ENCODE measurements at places on chromosomes 2 and 18.
A peak's percentile ranks its signal among the peaks of the same experiment; 100 is the strongest.

DNA sequence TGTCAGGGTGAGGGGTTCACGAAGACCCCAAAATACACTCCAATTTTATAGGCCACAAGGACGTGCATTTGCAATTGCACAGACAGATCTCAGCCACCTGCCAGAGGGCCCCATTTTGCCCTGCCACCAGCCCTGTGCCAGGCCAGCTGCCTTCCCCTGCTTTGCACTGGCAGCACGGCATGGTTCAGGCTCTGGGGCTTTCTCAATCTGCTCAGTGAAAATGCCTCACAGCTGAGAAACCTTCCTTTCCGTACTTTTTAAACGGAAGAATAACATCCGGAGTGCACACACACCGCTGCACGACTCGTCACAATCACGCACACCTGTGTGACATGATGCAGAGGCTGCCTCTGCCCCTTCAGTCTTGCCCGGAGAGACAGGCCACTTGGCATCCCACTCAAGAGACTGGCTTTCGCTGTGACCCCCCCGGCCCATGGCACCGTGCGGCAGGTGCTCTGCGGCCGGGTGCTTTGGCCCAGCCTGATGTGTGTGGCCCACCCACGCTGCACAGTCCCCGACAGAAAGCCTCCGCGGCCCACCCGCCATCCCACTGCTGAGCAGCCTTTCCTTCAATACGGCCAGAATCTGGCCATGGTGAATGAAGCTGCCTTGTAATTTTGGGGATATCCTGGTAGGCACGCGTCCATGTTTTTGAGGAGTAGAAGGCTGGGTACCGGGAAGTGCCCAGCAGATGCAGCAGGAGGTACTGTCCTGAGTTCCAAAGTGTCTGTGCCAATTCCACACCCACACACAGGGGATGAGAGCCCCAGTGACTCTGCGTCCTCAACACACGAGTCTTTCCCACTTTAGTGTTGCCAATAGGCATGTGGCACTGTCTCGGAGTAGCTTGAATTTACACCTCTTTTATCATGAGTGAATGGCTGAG is 88.8 kb downstream of the USP40 start:
- DNase-seq, result no peak

DNA sequence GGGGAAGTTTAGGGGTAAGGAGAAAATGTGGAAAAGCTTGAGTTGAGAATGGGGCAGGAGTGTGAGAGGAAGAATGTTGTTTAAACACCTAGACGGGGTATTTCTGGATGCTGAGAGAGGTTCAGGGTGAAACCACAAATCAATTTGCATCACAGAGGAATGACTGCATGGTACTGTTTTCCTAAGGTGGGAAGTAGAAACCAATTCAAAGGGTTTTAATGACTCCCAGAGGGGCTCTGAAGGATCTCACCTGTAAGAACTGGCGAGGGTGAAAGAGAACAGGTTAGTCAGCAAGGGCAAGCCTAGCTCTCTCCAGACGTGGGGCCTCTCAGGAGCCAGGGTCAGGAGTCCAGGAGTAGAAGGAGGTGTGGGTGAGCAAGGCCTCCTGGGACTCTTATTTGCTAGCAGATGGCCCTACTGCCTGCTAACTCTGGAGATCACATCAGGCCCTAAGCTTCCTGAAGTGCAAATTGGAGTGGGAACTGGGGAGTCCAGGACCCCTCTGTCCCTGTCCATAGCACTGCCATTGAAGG is 133.0 kb upstream of the CELF4 start:
- no peak for DNase-seq

GRCh38 chr2:25897506-25897905 is 19.2 kb upstream of the ASXL2 start:
- DNase-seq, result no peak

DNA sequence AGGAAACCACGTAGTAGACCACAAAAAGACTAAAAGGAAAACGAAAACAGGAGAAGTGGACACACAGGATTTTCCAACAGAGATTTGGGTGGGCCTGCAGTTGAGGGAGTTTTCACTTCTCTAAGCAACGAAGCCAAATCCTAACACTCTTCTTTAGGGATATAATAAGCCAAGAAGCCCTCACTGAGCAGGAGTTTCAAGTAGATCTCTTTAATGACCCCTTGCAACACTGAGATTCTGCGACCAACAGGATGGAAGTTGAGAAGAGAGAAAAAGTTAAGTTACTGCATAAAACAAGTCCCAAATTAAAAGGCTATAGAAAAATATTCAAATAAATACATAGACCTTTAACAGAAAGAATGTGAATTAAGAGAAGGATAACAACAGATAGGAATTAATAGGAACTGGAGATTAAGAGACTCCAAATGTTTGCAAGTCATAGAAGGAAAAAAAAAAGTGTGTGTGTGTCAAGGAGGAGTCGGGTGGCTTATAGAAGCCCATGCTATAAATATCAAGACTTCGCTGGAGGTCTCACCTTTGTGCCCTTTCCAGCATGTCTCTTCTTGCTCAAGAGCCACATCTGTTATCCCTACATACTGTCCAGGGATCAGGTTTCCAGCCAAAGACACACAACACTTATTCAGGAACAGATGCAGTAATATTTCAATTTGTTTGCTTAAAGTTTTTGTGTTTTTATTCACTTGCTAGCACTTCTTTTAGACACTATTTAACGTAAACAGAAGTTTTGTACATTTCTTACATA is 69.4 kb upstream of the ARHGAP28 start:
- DNase-seq, result no peak

DNA sequence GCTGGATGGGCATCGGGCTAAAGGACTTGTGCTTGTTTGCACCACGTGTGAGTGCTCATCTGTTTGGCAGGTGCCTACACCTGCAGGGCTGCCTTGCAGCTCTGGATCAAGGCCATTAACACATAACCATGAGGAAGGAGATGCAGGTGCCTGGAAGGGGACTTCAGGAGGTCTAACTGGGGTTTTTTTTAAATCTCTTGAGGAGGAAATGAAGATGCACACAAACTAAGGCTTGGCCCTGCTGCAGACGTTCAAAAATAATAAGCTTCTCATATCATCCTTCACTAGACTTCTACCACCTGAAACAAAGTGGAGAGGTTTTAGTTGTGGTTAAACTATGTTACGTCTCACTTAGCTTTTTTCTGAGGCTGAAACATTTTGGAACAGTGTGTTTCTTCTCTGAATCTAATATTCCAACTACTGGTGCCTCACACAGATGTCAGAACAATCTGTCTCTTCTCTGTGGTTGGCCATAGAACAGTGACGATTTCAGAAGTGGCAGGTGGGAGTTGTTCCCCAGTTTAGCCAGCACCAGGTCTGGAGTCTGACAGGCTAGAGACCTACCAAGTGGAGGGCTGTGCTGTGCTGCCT is 36.5 kb downstream of the BCL2L11 start:
- no peak for DNase-seq

DNA sequence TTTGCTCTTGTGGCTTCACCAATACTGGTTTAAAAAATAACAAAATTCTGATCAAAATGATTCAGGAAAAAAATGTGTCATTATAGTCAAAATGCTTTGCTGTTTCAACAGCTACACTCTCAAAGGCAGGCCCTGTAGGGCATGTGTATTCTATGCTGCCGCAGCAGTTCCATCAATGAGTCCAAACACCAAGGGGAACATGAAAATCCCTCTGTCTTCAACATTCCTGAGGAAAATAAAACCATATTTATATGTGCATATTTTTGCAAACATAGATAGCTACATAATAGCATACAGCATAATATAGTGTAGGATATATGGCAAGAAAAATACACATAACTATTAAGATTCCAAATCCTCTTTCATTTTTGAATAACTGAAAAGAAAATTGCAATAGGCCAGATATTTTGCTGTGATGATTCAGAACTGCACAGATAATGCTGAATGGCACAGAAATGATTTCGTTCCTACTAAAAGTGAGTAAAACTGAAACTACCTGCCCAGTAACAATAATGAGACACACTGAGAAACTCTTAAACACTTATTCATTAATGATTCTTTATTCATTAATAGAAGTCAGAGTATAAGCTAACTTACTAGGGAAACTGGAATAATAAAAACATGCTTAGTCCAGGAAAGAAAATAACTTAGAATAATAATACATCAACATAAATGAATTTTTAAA is 343.8 kb downstream of the SUCLG1 start:
- DNase-seq, result no peak

GRCh38 chr18:26700728-26701127 is 152.4 kb upstream of the KCTD1 start:
- no peak for DNase-seq

DNA sequence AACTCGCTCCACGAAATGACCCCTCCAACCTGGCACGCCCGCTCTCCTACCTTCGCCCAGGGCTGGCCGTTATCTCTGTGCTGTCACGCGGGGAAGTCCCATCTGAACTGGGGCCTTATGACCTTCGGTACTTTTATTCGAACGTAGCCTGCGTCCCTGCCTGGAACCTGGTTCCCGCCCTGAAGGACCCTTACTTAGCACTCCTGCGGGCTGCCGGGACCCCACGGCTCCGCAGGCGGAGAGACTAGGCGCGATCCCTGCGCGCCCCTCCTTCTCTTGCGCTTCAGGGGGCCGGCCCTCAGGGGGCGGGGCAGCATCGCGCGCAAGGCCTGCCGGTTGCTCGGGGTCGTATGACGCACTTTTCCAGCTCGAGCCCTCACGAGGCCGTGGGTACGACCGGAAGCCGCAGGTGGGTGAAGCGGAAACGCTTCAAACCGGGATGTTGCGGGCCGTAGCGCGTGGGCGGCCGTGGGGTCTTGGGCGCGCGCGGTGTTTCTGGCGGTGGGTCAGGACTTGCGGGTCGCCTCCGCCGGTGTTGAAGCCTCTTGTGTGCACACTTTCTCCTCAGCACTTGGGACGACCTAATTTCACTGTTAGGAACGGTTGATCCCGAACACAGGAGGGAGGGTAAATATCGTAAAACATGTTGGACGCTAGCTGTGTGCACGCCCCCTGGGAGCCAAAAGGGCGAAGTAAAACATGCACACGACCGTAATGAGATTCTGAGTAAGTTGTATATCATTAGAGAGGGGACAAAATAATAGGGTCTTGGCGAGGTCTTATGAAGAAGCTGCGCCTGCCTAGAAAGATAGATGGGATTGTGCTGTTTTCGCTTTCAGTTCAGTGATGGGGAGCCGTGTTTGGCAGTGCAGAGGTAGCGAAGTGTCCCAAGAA is at the start of the genes LIPT1 and TSGA10:
Gene LIPT1, plus strand, starts transcription at position 325 of the 894 bp plus-strand sequence. CDS start 6,991 bp downstream, outside the sequence.
Gene TSGA10, minus strand, starts transcription at position 300 of the 894 bp plus-strand sequence. CDS start 45,503 bp downstream, outside the sequence.
- peak; percentile 90 for DNase-seq

- no peak for DNase-seq
Measured at GRCh38 chr18:79578396-79579260, 101.0 kb upstream of the CTDP1 start.

DNA sequence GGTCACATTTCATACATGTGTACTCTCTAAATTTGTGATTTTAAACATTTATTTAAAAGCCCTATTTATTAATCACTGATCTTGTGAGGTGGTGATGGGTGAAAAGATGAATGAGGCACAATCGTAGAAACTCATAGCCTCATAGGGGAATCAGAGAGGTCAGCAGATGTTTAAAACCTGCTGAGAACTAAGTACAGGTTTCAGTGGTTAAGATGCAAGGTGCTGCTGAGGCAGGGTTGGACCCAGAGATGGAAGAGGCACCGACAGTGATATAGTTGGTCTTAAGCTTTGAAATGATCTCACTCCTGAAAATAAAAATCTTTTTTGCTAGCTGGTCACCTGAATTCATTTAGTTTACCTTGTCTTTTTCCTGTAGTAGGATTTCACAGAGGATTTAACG is 49.6 kb downstream of the LINC00305 start:
- DNase-seq, result no peak

GRCh38 chr2:10740226-10740625 is 18.8 kb downstream of the ATP6V1C2 start:
- no peak for DNase-seq

GRCh38 chr2:158772306-158773078 is 22.6 kb upstream of the DAPL1 start:
- DNase-seq, result no peak

DNA sequence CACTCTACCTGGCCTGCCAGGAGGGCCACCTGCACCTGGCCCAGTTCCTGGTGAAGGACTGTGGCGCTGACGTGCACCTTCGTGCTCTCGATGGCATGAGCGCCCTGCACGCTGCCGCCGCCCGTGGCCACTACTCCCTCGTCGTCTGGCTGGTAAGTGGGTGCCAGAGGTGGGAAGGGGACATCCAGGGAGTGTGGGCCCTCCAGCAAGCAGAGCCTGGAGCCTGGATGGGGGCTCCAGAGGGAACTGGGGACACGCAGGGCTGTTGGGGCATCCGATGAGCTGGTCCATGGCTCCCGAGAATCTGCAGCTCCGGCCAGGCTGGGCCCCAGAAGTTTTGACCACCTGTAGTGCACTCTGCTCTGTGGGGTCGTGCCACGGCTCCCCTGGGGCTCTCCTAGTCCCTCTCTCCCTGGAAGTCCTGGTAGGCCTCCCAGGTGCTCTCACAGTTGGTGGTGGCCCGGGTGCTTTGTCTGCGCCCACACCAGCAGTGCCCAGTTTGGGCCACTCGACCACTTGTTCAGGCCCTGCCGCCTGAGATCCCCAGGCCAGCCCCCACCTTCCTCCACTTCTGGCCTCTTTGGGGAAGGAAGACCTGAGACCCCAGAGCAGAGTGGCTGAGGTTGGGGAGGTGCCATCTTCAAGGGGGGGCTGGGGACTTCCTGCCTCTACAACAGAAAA is 4.7 kb downstream of the ESPNL start:
- no peak for DNase-seq

DNA sequence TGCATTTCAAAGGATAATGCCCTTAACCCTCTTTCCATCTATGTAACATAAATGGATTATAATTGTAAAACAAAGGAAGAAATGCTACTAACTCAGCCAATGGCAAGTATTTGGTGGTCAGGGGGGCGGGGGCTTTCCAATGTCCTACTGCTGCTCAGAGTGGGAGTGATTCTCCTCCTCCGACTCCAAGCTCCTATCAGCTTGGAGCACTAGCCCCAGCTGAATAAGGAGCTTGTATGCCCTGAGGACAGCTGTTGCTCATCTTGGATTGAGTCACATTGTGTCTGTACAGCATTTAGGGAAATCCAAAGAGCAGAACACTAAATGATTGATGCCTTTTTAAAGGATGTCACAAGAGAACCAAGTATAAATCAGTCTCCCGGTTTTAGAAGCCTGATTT is 105.6 kb upstream of the ZNF521 start:
- no peak for DNase-seq

- no peak for DNase-seq
Measured at GRCh38 chr18:79374408-79375171, 21.1 kb upstream of the NFATC1 start.

GRCh38 chr2:41741951-41742595 is 305.7 kb upstream of the PKDCC start:
- no peak for DNase-seq

GRCh38 chr2:37459095-37459981 is 114.9 kb downstream of the QPCT start:
- DNase-seq, result no peak
